ENCODE measurements at places on chromosomes 2 and 18.

DNA sequence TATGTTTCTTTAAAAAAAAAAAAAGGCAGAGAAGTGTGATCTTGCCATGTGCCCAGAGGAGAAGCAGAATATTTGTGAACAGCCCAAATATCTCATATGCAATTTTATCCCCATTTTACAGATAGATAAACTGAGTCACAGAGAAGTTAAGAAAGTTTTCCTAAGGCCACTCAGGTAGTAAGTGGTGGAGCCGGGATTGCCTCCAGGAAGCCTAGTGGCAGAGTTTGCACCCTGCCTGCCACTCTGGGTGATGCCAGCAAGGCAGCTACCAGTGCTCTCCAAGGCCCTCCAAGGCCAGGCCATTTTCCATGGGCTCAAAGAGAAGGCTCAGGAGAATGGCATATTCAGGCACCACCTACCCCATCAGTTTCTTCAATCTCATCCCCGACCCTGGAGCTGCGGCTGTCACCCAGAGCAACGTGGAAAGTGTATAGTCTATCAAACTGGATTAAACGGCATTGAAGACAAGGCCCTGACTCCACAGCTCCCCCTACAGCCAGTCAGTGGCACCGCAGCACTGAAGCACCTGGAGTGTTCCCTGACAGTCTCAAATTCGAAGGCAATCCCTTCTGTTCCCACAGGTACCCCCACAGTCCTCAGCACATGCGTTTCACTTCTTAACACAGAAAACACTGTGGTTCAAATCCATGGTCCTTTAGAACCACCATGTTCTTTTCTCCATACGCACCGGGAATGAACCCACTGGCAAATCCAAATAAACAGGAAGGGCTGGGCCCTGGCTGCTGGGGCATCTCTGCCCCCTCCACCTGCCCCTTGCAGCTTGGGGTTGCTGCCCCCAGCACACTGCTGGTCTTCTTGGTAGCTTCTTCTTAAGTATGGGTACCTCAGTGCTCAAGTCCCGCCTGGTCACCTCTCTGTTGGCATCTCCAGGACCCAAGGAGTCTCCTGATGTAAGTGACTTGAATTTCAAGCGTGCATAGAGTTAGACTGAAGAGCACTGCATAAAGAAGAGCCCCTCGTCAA is 175.3 kb downstream of the INHBB start:
- DNase-seq: no peak

DNA sequence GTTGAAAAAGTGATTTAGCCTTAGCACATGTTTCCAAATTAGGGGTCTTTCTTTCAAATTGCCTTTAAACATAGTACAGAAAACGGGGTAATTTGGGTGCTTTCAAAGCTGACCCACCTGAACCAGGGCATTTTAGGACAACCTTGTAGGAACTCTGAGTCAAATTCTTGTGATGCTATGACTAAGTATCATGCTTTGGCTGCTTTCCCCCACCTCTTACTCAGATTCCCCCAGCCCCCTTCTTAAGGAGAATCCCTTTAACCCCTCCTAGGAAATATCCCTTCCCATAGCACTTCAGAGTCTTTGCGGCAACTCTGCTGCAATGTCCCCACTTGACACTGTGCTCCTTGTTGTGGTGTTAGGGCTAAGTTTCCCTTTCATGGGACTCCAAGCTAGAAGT is 18.6 kb upstream of the KLF7 start:
- no peak for DNase-seq

DNA sequence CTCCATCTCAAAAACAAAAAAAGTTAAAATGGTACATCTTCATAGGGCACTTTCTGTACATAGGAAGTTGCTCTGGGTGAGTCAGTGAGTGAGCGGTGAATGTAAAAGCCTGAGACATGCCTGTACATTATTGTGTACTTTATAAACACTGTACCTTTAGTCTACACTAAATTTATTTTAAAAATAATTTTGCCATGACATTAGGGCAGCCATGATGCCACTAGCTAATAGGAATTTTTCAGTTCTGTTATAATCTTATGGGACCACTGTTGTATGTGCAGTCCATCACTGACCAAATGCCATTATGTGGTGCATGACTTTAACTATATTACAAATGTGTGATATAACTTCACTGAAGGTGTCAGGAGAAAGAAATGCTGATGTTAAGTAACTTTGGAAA is 11.0 kb upstream of the TXNDC2 start:
- no peak for DNase-seq

GRCh38 chr2:129276978-129277584 is 702.4 kb upstream of the RAB6C start:
- DNase-seq: no peak

GRCh38 chr2:126634273-126634861 is 21.6 kb upstream of the GYPC start:
- DNase-seq: peak; percentile 26
